ENCODE measurements at places on chromosomes 5 and 9.

DNA sequence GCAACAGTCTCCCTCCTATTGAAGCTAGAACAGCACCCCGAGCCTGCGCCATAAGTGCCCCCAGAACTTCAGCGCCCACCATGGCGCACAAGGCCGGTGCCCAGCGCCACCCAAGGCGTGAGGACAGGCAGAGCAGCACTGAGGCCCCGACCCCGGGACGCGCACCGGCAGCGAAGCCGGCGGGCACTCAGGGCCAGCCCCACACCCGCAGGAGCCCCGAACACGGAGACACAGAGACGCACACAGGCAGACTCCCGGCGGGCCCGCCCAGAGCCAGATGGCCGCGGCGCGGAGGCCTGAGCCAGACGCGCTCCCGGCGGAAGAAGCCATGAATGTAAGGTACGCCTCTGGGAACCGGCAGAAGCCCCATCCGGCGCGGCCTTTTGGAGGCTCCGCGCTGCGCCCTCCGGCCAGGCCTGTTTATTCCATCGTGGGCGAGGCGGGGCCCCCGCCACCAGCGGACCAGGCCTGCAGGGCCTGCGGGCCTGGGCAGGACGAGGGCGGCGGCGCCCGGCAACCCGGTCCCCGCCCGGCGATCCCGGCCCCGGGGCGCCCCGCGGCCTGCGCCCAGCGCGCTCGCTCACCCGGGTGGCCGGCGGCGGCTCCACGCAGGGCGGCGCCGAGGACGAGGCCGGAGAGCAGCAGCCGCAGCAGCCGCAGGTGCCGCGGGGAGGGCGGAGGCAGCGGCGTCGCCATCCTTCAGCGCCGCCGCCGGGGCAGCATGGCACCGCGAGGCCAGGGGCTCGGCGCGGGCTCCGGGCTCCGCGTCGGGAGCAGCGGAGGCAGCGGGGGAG is 486 bp downstream of the NPDC1 start:
- no peak for DNase-seq

GRCh38 chr5:373710-374602 is 52.4 kb downstream of the AHRR start:
- no peak for DNase-seq

GRCh38 chr5:66074901-66075300 is 69.2 kb upstream of the SREK1 start:
- no peak for DNase-seq

DNA sequence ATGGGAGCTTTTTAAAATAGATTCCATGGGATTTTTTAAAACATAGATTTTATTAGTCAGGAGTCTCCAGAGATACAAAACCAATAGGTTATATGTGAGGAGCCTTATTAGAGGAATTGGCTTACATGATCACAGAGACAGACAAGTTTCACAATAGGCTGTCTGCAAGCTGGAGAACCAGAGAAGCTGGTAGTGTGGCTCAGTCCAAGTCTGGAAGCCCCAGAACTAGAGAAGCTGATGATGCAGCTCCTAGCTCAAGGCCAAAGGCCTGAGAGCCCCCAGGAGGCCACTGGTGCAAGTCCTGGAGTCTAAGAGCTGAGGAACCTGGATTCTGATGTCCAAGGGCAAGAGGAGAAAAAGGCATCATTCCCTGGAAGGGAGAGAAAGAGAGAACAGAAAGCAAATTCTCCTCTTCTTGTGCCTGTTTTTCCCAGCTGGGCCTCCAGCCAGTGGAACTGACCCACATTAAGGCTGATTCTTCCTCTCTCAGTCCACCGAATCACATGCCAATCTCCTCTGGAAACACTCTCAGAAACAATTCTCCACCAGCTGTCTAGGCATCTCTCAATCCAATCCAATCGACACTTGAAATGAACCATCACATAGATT is 59.3 kb downstream of the AHRR start:
- no peak for DNase-seq

DNA sequence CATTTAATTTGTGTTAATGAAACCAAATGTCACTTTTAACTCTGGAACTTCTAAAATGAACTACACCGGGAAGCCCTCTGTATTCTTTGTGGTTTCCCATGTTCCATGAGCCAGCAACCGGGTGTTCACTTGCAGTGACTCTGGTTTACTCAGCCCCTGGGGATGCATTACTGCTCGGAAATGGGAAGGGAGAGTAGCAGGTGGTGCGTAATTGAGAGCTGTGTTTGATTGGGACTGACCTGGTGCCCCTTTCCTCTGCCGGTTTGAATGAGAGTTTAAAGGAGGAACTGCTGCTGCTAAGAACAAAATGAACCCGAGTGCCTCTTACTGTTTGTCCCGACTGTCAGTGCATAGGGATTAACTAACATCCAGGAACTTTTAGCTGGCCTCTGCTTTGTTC is 100.1 kb upstream of the DHFR start:
- no peak for DNase-seq

DNA sequence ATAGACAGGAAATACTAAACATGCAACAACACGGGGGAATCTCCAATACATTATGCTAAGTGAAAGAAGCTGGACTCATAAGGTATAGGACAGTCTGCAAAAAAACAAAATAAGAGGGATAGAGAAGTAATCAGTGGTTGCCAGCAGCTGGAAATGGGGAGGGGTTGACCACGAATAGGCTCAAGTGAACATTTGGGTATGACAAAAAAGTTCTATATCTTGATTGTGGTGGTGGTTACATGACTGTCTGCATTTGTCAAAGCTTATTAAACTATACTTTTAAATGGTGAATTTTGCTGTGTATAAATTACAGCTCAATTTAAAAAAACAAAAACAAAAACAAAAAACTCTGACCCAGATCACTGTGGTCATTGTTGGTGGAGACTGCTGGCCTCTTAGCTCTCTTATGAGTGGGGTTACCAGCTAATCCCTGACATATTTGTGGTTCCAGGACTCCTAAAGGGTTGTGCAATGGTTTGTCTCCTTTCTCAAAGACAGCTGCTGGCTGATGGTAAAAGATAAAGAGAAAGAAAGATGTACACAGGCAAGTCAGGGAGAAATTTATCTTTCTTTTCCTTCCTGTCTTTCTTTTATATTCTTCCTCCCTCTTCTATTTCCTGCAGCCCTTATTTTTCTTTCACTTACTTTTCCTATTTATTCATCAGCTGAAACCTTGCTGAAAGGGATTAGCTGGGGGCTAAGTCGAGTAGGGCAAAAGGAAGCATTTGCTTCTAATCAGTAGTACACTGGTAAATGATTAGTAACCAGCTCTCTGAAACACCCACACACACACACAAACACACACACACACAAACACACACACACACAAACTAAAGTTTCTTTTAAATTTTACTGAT is 42.6 kb upstream of the APC start:
- no peak for DNase-seq

- no peak for DNase-seq
These were observed 15.4 kb downstream of the TMEM268 start for GRCh38 chr9:114626415-114627020.

DNA sequence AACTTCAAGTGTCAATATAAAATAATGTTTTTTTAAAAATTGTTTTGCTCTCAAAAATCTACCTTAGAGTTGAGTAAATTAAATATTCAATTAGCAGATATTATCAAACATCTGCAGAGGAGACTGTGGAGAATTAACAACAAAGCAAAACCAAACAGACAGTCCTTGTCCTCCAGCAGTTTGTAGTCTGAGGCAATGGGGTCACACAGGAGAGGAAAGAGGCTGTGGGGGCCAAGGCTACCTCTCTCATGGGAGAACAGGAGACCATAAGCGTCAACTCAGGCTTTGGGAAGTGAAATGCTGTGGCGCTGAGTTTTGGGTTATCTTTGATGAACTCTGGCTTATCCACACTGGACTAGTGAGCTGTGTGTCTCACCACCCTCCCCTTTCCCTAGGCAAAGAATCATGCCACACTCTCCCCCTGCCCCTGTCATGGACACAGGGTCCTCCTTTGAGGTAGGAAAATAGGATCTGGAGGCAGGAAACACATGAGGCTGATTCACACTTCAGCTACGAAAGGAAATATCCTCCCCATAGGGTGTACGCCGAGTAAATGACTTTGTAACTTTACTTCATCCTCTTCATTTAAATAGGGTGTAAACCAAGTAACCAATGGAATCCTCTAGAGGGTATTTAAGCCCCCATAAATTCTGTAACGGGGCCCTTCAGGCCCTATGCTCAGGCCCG is 152.7 kb downstream of the FSTL4 start:
- no peak for DNase-seq

- DNase-seq, result no peak
These were observed 35.5 kb downstream of the SOX30 start for GRCh38 chr5:157616785-157617184.

DNA sequence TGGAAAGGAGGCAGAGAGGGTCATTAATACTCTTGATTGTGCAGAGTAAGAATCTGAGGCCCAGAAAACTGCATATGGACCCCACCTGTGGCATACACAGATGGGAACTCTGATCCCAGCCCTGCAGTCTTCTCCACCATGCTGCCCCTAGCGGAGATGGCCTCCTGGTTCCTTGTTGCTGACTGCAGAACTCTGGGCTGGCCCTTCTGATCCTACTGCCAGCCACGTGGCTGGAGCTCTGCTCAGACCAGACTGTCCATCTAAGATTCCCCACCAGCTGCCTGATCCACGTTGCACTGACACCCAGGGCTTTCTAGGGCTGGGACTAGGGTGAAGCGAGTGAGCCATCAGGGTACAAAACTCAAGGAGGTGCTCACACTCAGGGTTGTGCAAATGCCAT is 245.7 kb upstream of the NR4A3 start:
- no peak for DNase-seq

- DNase-seq, result no peak
These were observed 302.1 kb downstream of the FBXL17 start for GRCh38 chr5:108079753-108080152.

DNA sequence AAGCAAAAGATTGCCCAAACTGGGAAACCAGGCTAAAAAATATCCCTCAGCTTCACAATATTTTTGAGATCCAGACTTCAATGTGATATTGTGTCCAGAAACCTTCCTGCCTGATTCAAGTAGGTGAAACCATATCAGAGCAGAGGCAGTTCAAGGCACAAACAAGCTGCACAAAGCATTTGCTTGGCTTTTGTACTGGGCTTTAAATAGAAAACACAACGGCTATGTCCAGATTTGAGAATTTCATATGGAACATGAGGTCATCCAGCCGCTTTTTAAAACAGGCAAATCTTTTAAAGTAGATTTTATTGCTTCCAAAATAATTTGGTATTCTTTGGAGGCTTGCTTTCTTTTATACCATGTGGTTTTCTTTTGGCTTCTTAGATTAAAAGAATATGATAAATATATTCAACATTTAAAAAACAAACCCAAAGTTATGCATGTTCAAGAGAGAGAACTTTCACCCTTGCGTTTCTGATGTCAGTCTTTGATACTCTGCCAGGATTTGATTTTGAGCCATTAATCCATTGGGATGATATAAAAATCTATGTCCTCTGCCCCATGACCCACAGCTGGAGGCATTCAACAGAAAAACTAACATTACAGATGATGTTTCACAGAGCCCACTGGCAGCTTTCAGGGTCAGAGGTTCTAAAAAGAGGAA is 29.0 kb upstream of the CCDC112 start:
- no peak for DNase-seq

- DNase-seq, result no peak
These were observed 34.8 kb upstream of the IFNK start for GRCh38 chr9:27489087-27489876.

DNA sequence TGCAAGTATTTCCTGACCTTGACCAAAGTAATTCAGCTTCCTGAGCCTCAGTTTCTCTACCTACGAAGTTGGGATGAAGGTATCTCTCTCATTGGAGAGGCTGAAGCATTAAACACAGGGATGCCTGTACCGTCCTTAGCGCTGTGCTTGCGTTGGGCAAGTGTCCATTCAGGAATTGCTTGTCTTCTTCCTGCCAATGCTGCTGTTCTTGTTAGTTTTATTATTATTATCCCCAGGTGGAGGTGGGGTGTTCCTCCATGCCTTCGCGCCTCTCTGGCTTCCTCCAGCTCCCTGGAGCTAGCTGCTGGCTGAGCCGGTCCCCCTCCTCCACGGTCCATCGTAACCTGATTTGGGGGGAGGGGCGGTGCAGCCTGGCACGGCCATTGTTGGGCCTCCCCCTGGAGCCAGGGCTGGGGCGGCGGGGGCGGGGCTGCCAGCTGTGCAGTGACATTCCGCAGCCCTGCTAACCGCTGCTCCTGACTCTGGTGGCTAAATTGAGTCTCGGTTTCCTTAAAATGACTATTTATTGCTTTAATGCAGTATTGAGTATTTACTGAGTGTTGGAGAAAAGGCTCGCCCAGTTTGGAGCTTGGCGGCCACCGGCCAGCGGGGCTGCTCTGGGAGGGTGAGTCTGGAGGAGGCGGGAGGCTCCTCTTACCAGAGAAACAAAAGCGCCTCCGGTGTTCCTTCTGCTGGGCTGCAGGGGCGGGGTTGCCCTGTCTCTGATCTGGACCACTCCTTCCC is 51.3 kb downstream of the LMX1B start:
- DNase-seq, result no peak

DNA sequence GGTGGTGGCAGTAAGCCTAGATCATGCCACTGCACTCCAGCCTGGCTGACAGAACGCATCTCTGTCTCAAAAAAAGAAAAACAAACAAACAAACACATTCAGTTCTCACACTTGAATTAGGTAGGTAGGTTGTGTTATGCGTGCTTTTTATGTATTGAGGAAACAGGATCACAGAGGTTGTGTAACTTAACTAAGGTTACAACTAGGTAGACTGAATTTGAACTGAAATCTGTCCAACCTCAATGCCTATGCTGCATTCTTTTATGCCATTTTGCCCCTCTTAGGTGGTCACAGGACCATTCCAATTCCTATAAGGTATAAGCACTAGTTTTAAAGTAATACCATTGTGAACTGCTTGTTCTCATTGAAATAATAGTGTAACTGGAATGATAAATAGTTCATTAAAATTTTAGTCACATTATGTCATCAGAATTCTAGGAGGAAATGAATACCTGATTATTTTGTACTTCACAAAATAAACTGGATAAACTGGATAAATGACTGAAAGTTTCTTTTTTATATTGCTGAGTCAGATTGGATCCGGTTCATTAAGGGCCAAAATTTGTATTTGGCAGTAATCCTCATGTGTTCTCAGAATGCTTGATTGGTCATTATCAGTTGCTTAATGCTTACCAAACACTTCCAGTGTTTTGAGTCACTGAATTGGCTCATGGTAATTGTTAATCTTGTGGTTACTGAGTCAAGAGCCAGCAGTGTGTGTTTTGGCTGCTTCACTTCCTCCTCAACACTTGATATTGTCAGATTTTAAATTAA is 7.1 kb downstream of the UBAP1 start:
- DNase-seq, result no peak

DNA sequence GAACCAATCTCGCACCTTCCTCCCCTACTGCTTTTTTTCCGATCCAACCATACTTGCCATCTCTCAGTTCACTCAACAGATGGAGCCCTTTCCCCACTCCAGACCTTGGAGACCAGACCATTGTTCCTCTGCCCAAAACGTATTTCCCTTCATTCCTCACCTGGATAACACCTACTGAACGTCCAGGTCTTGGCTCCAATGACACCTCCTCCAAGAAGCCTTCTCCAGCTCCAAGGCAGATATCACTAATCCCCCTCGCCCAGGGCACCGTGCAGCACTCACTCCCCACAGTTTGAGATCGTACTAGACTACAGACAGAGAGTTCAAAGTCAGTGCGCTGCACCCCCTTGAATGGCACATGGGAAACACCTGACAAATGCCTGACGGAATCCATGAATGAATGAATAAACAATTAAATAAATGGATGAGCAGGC is 47.1 kb upstream of the AKNA start:
- DNase-seq, result no peak
